ENCODE measurements at places on chromosomes 1 and 21.

- no peak for DNase-seq
Measured at GRCh38 chr1:77831976-77832711, 52.7 kb downstream of the MIGA1 start.

GRCh38 chr1:46983166-46983829 is 40.2 kb upstream of the CYP4X1 start:
- DNase-seq: no peak

DNA sequence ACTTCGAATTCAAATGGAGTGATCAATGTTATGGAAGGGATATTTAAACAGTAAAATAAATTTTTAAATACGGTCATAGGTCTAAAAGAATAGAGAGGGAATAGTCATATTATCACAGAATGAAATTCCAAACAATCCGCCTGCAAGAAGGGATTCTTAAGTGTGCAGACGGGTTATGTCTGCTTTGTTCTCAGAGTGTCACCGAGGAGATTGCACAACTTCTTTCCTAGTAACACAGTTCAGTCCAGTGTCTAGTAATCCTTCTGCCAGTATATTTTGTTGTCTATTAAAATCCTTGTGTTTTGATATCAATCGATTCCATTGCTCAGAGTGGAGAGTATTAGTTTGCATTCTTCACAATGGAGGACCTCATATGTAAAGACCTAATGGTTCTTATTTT is 48.4 kb downstream of the LRRC53 start:
- DNase-seq: no peak

DNA sequence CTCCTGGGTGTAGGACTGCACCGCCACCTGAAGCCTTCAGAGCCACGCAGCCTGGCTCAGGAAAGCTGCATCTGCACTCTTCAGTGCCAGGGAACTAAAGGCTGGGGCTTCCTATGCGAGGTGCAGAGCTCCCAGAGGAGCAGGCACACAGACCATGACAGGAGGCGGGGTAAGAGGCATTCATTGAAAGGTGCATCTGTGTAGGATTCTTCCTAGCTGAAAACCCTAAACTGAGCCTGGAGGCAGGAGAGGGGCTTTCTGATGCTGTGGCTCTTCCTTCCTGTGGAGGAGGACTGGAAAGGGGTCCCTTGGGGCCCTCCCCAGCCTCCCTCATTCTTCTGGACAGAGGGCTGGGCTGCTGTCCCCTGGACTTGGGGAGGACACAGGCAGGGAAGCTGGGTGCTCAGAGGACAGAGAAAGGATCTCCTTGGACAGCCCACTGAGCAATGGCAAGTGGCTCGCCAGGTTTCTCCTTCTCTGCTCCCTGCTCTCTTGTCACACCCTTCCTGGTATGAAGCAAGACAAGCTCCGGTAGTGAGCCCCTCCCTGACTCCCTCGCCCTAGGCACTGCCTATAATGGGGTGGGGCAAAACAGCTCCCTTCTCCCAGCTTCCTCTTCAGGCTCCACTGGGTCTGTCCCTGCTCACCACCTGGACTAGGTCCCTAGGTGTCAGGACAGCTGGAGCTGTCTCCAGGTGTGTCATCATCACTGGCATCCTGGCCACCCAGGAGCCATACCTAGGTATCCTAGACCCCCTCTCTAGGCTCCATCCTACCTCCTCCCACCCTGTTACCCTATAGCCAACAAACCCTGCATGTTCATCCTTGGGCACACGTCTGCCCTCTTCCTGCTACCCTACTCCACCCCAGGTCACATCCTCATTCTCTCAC is 20.0 kb downstream of the S100A6 start:
- no peak for DNase-seq

- DNase-seq: no peak
Measured at GRCh38 chr1:30248373-30248772, 475.0 kb downstream of the MATN1 start.

DNA sequence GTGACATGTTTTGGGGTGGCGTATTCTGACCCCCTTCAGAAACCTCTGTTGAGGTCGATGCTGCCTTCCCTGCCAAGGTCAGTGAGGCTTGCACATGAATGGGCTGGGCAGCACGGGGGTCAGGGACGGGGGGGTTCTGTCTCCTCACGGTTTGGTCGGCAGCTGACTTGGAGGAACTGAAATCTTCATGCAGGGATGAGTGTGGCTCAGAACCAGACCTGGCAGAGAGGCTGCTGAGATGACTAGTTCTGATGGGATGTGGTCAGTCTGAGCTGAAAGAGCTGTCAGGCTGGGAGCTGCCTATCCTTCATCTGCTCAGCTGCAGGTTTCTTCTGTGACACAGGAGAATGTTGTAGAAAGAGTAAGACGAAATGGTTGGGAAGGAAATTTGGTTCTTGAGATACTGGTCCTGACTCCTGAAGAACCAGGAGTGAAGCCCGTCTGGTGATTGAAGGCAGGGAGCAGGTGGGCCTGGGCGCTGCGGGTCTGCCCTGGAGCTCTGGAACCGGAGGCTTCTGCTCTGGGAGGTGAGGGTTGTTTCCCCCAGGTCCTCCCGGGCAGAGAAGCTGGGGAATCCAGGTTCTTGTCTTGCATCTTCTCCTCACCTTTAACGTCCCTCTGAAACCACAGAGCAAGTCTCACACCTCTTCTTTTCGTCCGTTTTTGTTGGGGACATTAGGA is 3.3 kb downstream of the SLX9 start:
- DNase-seq: no peak

DNA sequence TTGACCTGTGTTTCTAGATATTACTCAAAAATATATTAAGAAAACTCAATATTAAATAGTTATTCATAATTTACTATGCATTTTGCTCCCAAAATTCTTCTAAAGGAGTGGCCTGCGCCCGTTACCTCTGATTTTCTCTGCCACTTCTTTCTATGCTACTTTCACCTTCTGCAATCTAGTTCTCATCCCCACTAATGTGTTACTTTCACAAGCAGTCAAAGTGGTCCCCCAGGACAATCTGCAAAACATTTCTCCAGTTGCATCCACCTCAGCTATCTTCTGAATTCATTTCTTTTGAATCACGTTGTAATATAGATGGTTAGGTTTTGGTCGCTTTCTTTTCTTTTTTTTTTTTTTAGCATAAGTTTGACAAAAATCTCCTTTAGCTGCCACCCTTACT is 13.4 kb downstream of the INSL5 start:
- no peak for DNase-seq

DNA sequence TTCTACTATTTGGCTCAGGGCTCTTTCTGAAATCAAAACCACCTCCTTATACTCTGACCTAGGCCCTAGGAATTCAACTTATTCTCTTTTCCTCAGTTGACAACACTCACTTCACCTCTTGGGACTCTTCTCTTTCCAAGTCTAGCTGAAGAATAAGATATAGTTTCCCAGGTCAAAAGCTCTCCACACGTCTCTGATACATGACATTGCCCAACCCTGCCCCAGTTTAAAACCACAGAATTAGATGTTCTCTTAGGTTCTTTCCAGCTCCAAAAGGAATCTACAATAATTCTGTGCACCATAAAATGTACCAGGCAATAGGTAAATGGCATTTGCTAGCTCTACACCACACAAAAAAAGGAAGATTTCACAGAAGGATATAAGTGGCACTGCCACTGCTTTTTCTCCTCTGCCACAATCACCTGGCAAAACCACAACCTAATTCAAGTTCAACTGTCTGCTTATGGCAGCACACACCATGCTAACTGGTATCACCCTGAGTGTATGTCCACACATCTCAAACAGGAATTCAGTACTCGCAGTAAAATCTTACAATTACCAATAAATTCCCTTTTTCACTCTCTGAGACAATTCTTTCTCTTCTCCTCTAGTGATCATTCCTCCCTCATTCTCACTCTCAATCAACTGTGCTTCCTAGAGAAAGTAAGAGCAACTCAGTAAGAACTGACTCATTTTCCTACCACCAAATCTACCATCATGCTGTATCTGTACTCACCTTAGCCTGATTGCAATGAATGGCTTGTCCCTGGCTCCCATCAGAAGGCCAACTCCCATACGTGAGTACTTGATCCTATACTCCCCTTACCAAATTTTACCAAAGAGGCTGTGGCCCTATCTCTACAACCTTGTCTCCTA is 27.3 kb downstream of the ZBTB8OS start:
- DNase-seq: no peak

- no peak for DNase-seq
Measured at GRCh38 chr21:14916676-14917141, 148.1 kb downstream of the NRIP1 start.

DNA sequence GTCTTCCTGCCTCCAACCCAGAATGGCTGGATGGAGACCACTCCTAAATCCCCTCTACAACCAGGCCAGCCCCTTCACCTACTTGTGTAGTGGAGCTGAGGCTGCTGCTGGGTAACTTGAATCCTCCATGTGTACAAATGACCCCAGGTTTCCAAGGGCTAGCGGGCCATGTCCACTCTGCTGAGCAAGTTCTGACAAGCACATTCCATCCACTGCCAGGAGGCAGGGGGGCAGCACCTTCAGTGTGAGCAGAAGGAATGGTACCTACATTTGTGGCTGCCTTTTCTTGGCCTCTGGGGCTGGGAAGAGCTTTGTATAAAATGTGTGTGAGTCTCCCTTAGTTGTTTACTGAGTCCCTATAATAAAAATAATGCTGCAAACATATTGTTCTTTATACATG is 14.5 kb downstream of the KIAA0040 start:
- no peak for DNase-seq

- no peak for DNase-seq
Measured at GRCh38 chr1:221343607-221344006, 398.3 kb downstream of the DUSP10 start.

- no peak for DNase-seq
Measured at GRCh38 chr1:38656726-38657125, 202.8 kb downstream of the RRAGC start.

GRCh38 chr1:201540846-201541735 is 2.2 kb downstream of the NAV1 start:
- no peak for DNase-seq

GRCh38 chr1:109776206-109776835 is 12.6 kb upstream of the EPS8L3 start:
- no peak for DNase-seq

DNA sequence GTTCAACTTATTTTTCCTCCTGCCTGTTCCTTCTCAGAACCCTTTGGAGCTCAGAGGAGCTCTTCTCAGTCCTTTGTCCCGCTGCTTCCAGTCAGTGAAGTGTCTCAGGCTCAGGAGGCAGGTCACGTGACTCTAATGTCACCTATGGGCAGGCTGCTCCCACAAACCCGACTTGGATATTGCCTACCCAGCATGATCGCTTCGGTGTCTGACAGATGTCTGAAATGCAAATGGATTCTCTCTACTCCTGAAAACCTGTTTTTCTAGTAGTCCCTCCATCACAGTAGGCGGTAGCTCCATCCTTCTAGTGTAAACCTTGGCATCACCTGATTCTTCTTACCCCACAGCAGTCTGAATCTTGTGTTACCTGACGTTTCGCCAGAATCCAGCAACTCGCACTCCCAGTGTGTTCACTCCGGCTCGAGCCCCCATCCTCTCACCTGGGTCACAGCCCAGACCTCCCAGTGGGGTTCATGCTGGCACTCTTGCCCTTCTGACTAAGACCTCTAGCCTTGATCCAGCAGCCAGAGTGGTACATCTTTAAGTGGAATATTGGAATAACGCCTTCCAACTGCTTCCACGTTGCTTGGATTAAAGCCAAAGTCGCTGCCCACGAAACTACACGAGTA is 5.4 kb downstream of the PADI6 start:
- no peak for DNase-seq

- no peak for DNase-seq
Measured at GRCh38 chr1:63774617-63775417, 1.0 kb downstream of the ROR1 start.

GRCh38 chr1:181423301-181423918 is 59.9 kb upstream of the CACNA1E start:
- DNase-seq: no peak

DNA sequence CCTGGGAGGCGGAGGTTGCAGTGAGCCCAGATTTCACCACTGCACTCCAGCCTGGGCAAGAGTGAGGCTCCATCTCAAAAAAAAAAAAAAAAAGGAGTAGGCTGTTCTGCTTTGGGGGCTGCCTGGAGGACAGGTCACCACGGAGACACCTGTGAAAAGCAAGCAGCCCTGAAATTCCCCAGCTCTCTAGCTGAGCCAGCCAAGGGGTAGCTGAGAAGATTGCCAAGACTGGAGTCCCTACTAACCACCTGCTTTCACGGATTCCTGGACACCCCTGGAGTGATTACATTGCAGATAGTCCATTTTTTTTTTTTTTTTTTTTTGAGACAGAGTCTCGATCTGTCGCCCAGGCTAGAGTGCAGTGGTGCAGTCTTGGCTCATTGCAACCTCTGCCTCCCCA is 12.5 kb downstream of the GPX7 start:
- no peak for DNase-seq

DNA sequence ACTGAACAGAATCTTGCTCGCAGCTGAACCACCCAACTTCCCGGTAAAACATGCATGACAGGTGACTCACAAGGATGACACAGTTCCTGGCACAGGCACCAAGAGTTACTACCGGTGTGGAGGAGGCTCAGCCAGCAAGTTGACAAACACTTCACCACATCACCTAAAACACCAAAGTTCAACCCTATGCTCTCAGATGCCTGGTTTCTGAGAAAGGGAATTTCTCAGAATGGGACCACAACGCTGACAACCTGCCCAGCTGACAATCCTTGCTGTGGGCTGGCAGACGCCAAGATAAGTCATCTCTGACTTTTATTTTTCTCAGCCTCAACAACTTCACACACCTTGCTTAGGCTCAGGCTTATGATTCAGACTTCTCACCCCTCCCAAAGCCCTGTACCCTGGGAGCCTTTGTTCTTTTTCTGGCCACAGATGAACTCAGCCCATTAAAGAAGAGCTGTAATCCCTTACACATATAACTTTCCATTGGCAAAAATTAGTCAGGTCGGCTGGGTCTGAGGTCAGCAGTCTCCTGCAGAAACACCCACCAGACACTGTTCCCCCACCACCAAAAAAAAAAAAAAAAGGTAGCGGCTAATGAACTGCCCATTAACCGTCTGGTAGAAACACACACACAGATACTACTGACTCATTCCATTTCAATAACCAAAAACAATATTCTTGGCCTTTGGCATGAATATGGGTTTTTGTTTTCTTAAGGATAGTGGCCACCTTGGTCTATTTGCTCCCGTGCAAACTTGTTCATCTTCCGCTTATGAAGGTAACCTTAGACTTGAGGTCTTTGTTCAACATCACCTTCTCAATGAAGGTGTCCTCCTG is 10.8 kb upstream of the TIAM1 start:
- DNase-seq: peak; percentile 36

- no peak for DNase-seq
Measured at GRCh38 chr1:107140703-107141490, at the start of gene NTNG1. TSS of gene NTNG1 (plus strand) at chr1:107141039.

DNA sequence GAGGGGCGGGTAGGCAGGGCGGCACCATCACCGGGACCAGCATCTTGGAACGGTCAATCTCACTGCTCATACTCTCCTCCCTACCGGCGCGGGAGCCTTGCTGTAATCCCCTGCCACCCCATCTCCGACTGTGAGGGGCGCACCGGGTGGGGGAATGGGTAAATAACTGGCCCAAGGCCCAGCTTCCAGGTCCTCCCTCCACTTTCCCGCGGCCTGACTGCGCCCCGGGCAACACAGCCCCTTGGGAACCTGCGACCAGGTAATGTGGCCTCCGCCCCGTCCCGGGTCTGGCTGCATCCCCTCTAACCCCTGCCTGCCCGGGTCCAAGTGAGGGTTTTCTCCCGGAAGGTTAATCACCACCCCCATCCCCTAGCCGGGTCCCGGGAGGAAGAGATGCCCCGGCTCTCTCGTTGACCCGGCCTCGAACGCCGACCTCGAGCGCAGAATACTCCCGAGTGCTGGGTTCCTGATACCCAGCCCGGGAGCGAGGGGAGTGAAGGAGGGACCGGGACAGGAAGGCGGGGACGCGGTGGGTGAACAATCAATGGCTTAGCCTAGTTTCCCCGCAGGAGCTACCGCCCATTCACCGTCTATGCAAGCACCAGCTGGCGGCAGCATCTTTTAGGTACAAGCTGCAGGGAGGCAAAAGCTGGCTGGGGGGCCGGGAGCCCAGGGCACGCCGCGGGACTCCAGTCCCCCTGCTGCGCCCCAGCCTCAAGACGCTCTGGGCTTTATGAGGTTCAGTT is 5.9 kb upstream of the LHX9 start:
- DNase-seq: no peak
